Activated CD8-positive, alpha-beta memory T cell treated with anti-CD3 and anti-CD28 coated beads for 4 hours (primary cell): ENCODE measurements at places on chromosomes 13 and 19.

DNA sequence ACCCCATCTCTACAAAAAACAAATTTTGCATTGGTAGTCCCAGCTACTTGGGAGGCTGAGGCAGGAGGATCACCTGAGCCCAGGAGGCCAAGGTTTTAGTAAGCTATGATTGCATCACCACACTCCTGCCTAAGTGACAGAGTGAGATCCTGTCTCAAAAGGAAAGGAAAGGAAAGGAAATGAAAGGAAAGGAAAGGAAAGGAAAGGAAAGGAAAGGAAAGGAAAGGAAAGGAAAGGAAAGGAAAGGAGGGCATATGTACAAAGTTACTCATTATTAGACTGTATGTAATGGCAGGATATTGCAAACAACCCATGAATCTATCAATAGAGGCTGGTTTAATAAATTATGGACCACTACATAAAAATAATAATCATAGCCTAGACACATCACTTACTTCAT lies 40.8 kb upstream of the CACNA1A start:
- no peak for DNase-seq

DNA sequence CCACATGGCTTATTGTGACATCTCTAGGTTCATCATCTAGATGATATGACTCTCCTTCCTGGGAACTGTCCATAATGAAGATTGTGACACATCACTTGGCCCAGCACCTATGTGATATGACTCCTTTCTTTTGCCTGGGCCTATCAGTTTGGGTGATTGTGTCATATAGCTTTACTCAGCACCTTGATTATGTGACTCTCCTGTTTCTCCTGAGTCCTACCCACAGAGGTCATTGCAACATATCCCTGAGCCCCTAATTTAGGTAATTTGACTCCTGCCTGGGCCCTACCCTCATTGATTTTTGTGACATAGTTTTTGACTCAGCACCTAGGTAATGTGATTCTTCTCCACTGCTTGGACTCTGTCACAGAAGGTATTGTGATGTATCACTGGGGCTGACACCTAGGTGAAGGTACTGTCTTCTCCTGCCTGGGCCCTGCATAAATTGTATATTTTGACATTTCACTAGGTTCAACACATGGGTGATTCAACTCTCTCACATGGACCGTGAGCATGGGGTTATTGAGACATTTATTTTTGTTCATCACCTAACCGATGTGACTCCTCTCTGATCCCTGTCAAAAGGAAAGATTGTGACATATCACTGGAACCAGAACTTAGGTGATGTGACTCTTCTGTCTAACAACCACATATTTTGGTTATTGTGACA lies 26.2 kb upstream of the ZNF254 start:
- DNase-seq, result no peak

- DNase-seq, result no peak
These were observed 96.8 kb downstream of the RGCC start for GRCh38 chr13:41554180-41554579.

- DNase-seq, result no peak
These were observed 1.9 kb downstream of the PEX11G start for GRCh38 chr19:7486923-7487322.

- no peak for DNase-seq
These were observed 8.7 kb upstream of the ERFL start for GRCh38 chr19:41936961-41937360.

DNA sequence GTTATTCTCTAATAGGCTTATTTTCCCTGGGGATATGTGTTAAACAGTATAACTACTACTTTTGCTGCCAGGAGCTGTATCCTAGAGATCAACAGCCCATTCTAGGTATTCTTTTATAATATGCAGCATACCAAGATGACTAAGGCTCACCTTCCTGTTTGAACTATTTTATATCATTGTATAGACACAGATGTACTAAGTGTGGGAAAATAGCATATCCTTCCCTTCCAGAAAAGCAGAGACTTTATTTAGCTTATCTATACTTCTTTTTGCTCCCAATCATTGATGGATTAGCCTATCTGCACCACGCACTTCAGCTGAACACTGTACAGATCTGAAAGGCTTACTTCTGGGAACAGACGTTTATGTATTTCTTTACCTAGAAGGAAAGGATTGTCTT lies 82.6 kb downstream of the MAB21L1 start:
- no peak for DNase-seq

DNA sequence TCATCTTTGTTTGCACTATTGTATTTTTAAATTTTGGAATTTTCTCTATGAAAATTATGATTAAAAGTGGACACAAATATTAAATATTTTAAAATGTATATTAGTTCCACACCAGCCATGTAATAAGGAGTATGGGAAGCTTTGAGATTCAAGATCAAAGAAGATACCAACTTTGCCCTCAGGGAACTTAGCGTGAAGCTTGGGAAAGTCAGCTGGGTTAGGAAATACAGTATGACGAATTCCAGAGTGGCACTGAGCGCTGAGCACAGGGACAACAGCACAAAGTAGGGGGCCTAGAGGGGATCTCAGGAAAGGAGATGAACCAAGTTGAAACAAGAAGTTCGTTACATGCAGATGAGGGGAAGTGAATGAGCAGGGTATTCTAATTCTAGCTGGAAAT lies 76.9 kb upstream of the SHISA2 start:
- DNase-seq, result no peak

- DNase-seq, result no peak
These were observed 136.8 kb upstream of the SERP2 start for GRCh38 chr13:44236801-44237207.

- DNase-seq, result no peak
These were observed 59.5 kb upstream of the CYSLTR2 start for GRCh38 chr13:48594096-48594815.

- DNase-seq, result no peak
These were observed 303.6 kb upstream of the DACH1 start for GRCh38 chr13:72170571-72170970.

- no peak for DNase-seq
These were observed 129.8 kb upstream of the UQCRFS1 start for GRCh38 chr19:29342721-29343120.

DNA sequence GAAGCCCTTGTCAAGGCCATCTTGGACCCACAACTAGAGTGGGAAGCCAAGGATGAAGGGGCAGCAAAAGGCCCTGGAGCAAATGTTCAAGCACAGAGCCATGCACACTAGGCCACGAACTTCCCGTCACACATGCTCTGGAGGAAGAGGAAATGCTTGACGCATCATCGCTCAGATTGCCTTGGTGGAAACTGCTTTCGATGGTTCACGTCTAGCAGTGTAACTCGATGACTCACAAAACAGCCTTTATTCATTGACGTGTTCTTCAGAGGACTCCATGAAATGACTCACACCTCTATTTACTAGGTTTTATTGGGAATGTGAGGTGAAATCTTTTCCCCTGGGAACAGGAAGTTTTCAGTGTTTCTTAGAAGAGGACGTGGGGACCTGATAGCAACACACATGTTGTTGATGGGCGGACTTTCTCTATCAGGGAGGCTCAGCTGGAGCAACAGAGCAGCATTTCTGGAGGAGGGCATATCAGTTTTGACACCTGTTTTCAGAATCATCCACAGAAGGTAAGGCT lies 79.8 kb upstream of the FLT1 start:
- DNase-seq, result no peak
